ENCODE measurements at places on chromosomes 11 and 22.
A peak's percentile ranks its signal among the peaks of the same experiment; 100 is the strongest.

GRCh38 chr11:105935791-105936190 is 86.2 kb downstream of the MSANTD4 start:
- DNase-seq = no peak

GRCh38 chr11:130422251-130422995 is 6.0 kb downstream of the ADAMTS8 start:
- DNase-seq = no peak

- no peak for DNase-seq
These were observed 1528.5 kb downstream of the BRD1 start for GRCh38 chr22:48299124-48299523.

DNA sequence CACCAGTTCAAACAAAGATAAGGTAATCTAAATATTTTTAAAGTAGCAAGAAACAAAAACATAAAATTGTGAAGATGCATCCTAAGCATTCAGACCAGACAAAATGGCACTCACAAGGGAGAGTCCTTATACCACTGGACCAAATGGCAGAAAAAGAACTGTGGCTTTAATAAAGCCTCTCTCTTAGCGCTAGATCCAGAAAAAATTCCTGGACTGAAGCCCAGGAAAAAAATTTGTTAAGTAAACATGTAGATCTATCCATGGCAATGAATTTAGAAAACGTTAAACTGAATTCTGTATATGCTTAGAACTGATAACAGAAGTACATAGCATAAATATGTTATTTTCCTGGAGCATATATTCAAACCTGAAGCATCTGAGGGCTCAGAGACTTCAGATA is 11.8 kb upstream of the CD59 start:
- no peak for DNase-seq

DNA sequence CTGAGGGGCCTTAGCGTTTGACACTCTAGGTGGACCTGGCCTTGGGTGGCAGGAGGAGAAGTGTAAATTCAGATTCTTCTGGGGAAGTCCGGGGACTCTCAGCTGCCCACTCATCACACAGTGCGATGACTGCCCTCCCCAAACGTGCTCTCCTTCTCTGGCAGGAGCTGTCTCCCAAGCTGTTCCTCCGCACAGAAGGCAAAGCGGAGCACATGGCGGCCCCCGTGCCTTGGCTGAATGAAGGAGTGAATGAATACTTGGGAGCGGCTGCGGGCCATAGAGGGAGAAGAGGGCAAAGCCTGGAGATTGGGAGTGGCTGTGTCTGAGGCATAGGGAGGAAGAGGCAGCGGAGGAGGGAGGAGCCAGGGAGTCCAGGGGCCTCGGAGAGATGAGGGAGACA is 6.9 kb upstream of the NAA40 start:
- DNase-seq = no peak

DNA sequence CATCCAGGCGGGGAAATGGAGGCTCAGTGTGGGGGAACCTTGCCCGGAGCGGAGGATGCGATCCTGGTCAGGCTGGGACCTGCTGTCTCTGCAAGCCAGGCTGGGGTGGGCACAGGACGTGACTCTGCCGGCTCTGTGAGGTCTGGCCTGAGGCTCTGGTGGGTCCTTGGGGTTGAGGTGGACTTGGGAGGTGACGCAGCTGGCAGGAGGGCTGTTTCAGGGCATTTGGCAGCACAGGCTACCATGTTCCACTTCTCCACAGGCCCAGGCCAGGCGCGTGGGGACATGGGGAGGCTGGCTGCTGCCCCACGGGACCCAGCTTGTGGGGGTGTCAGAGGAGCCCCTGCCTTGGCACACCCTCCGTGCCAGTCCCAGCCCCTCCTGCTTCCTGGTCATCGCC is 1199.7 kb downstream of the BRD1 start:
- no peak for DNase-seq

GRCh38 chr11:34207487-34208180 is 102.2 kb downstream of the NAT10 start:
- DNase-seq = no peak

GRCh38 chr11:3090096-3090901 is 33.1 kb upstream of the CARS1 start:
- DNase-seq = no peak

- DNase-seq = no peak
These were observed 52.9 kb downstream of the GAB4 start for GRCh38 chr22:16955081-16955480.

DNA sequence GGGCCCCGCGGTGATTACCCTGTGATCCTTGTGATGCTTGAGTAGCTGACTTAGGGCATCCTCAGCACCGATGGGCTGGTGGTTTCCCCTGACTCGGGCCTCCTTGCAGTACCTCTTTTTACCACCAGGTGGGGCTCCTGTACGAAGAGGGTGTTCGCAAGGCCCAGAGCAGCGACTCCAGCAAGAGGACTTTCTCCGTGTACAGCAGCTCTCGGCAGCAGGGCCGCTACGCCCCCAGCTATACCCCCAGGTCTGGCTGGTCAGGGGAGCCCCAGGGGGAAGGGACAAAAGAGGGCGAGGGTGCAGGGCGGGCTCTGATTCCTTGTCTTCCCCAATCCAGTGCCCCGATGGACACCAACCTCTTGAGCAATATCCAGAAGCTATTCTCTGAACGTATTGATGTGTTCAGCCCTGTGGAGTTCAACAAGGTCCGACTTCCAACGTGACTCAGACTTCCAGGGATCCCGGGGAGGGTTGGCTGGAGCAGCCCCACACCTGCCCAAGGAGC is 1.3 kb upstream of the TM7SF2 start:
- DNase-seq = peak; percentile 94

- no peak for DNase-seq
These were observed 78.3 kb upstream of the RASSF10 start for GRCh38 chr11:12930850-12931249.

GRCh38 chr11:31887180-31887579 is 76.1 kb upstream of the PAX6 start:
- DNase-seq = no peak

GRCh38 chr22:35549328-35549727 is 8.7 kb downstream of the RASD2 start:
- DNase-seq = no peak

DNA sequence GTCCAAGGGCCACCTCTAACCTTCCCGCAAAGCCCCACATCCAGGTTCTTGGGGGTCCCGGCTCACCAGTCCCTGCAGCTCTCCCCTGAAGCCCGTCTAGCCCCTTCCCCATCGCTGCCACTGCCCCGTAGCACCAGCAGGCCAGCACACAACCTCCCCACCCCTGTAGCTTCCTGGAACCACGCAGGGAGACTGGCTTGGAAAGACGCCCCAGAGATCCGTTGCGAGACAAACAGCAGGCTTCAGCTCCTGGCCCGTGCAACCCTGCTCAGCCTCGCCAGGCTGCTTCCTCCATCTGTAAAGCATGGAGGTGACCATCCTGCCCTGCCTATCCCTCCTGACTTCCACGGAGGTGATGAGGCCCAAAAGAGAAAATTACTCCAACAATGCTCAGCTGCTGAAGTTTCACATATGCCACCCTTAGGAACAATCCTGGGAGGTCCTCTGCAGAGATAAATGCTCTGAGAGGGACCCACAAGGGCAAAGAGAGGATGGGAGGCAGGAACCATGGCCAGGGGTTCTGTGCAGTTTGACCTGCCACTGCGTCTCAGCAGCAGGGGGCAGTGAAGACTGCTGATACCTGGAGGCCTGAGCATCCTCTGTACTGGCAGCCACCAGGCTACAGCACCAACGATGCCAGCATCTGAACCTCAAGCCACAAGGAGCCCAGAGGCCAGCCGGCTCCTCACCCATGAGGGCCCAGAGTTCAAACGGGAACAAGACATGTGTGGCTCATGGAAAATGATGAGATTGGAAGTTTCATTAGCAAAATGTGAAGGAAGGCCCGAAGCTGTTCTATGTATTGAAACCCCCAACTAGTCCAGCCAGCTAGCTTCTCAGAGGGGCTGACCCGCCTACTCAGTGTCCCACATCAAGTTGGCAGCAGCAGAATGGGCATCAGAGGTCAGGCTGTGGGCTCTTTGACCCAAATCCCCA is 16.1 kb downstream of the DGCR2 start:
- peak; percentile 31 for DNase-seq

DNA sequence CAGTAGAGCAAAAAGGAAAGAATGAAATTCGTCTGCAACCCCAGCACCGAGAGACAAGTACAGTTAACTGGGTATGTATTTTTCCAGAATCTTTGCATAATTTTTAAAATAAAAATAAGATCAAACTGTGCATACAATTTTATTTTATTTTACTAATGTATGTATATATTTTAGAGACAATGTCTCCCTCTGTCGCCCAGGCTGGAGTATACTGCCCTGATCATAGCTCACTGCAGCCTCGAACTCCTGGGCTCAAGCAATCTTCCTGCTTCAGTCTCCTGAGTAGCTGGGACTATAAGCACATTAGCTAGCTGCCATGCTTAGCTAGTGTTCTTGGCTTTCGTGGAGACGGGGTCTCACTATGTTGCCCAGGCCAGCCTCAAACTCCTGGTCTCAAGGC is 18.8 kb upstream of the DRD2 start:
- DNase-seq = no peak

- DNase-seq = no peak
These were observed 33.5 kb downstream of the CHRDL2 start for GRCh38 chr11:74697722-74698121.

DNA sequence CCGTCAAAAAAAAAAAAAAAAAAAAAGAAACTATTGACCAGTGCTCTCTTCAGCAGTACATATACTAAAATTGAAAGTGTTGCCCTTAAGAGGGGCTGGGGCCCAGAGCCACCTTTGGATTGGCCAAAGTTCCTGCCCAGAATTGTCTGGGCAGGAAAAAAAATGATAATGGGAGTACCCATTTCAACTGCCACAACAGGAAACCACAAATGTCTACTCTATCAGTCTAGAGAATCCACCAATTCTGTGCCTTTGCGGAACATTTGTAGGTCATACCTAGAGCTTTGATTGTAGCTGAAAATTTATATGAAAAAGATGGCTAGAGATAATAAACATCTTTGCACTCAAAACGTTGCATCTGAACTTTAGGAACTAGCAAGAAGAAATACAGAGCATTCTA is 69.4 kb downstream of the FAM76B start:
- no peak for DNase-seq

- no peak for DNase-seq
These were observed 14.5 kb downstream of the SHANK2 start for GRCh38 chr11:71237853-71238252.

- no peak for DNase-seq
These were observed 54.3 kb downstream of the BCR start for GRCh38 chr22:23234409-23235161.

DNA sequence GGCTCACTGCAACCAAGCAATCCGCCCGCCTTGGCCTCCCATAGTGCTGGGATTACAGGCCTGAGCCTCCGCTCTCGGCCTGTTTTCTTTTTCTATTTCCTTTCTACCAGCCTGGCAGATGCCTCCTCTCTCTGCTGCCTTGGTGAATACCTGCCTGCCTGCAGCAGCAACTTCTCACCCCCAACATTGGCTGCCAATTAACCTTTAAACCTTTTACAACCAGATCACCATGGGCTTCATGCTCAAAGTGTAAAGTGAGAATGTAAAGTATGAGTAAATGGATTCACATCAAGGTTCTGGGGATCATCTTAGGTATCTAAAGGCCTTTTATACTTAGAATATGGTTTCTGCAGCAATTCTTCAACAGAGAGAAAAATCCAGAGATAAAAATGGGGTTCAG is 13.0 kb upstream of the FCHSD2 start:
- DNase-seq = no peak

GRCh38 chr11:10405865-10406592 is 49.0 kb upstream of the AMPD3 start:
- DNase-seq = peak; percentile 57

- DNase-seq = no peak
These were observed 200.7 kb upstream of the NCAM1 start for GRCh38 chr11:112760396-112761059.

DNA sequence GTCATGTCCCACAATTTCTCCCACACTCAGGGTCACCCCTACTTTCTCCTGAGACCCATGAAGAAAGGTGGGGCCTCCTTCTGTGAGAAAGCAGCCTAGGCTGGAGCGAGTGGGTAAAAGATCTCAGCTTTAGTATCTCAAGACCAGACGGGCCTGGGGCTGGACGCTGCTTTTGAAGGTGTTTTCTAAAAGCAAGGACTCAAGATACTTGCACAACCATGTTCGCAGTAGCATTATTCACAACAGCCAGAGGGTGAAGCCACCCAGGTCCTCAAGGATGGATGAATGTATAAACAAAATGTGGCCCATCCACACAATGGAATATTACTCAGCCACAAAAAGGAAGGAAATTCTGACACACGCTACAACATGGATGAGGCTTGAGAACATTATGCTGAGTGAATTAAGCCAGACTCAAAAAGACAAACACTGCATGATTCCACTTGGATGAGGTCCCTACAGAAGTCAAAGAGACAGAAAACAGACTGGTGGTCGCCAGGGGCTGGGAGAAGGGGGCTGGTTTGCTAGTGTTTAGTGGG is 10.6 kb downstream of the SHANK2 start:
- DNase-seq = no peak

DNA sequence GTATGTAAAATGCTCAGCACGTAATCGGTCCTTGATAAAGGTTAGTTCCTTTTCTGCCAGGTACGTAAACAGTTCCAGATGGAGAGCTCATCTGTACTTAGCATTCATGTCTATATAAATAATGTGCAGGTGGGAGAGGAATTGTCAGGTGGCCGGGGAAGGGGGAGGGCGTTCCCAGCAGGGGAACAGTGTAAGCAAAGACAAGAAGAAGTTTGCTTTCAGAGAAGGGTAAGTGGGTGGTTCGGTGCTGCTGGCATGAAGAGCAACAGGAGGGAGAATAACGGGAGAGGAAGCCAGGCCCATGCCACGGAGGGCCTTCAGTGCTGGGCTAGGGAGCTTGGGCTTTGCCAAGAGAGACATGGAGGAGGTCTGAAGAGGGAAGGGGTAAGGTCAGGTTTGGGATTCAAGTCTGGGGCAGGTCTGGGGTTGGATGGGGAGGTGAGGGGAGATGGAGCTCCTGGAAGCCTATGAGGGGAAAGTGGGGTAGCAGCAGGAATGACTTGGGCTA is 11.4 kb upstream of the WNT11 start:
- no peak for DNase-seq

GRCh38 chr22:49566693-49567092 is 261.0 kb downstream of the BRD1 start:
- DNase-seq = no peak

DNA sequence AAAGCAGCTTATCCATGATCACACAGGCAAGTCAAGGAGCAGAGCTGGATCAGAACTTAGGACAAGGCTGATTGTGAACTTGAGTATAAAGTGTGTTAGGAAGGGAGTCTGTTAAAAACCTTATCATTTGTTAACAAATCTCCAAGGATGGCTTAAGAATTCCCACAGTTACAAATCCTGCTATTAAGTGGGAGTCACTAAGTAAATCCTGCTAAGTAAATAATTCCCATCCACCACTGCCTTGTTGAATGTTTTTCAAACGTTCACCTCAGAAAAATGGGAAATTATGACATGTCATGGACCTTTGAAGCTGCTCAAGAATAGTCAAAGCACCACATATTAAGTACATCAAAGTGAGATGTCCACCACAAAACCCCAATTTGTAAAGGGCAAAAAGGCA is 88.7 kb downstream of the FAM168A start:
- no peak for DNase-seq
